ENCODE measurements at places on chromosomes 7 and 10.

GRCh38 chr10:18650404-18650997 is 886 bp downstream of the NSUN6 start:
- no peak for DNase-seq

GRCh38 chr7:39609113-39609934 is 14.0 kb upstream of the RALA start:
- no peak for DNase-seq

- DNase-seq: no peak
These were observed 123.9 kb upstream of the PPIF start for GRCh38 chr10:79223091-79224048.

- no peak for DNase-seq
These were observed 85.5 kb upstream of the PRKG1 start for GRCh38 chr10:50988792-50989191.

Data from AG09319 (cell line).